ENCODE measurements at places on chromosomes 11 and 22. TPM values are rescaled to one million over a fixed set of nuclear protein-coding genes. Genes with fewer than 3 reads are reported as not detected.

Gene CCDC88B
- total RNA-seq: 1.5 TPM

Gene RIN1
- 4.3 TPM for total RNA-seq

Gene OR4A16
- total RNA-seq: not detected

Gene MRGPRF
- not detected for total RNA-seq

Gene SMIM35
- total RNA-seq: not detected

Gene WT1
- not detected for total RNA-seq

Gene PLEKHA7
- total RNA-seq: 1.3 TPM

Gene SLC22A8
- total RNA-seq: not detected

Gene C22orf42
- total RNA-seq: not detected

Gene OR56B1
- not detected for total RNA-seq

Gene OSM
- total RNA-seq: not detected

Gene PATE4
- not detected for total RNA-seq

Gene SLC22A24
- total RNA-seq: not detected

Gene UQCR10
- total RNA-seq: 59.5 TPM

Gene CYTH4
- total RNA-seq: 0.17 TPM

Gene KDM4E
- total RNA-seq: not detected

Gene OR5B3
- total RNA-seq: not detected

Gene LSP1
- 0.11 TPM for total RNA-seq

Gene PTS
- 28.2 TPM for total RNA-seq

Gene CNGA4
- not detected for total RNA-seq

Gene P2RY2
- 0.11 TPM for total RNA-seq

Gene SSH3
- 10.2 TPM for total RNA-seq

Gene APLNR
- not detected for total RNA-seq

Gene KRTAP5-7
- 0.11 TPM for total RNA-seq

Gene ADAMTS15
- 15.7 TPM for total RNA-seq

Gene SULT4A1
- 0.26 TPM for total RNA-seq

Gene IL18BP
- 1.6 TPM for total RNA-seq

Gene FOLR3
- total RNA-seq: not detected

Gene C11orf21
- not detected for total RNA-seq

Gene F2
- total RNA-seq: not detected

Gene FOSL1
- 0.76 TPM for total RNA-seq

Gene TYR
- not detected for total RNA-seq

Gene MPPED1
- total RNA-seq: not detected

Gene DYNC2H1
- total RNA-seq: 1.8 TPM

Gene CENPM
- total RNA-seq: 5.6 TPM

Gene LINC01488
- total RNA-seq: under 0.01 TPM

Gene KDM4D
- 0.17 TPM for total RNA-seq

Gene BET1L
- total RNA-seq: 11.1 TPM

Gene SYCE3
- not detected for total RNA-seq

Gene IFITM10
- 0.52 TPM for total RNA-seq

Gene GAL3ST3
- 0.09 TPM for total RNA-seq

Gene PNPLA3
- total RNA-seq: 0.33 TPM

Gene MUC6
- not detected for total RNA-seq

Gene ISX
- total RNA-seq: not detected

Gene PDE3B
- 0.34 TPM for total RNA-seq

Gene LRP5
- total RNA-seq: 118 TPM

Gene PGGHG
- total RNA-seq: 10.5 TPM

Measured in dermis lymphatic vessel endothelial cell (primary cell).